ENCODE measurements at places on chromosomes 2 and 18. TPM values are rescaled to one million over a fixed set of nuclear protein-coding genes. Genes with fewer than 3 reads are reported as not detected.

TGFBRAP1 gene
- total RNA-seq, result 32.6 TPM

SERPINB7 gene
- 0.36 TPM for total RNA-seq

CPO gene
- not detected for total RNA-seq

NOSTRIN gene
- total RNA-seq, result 1.4 TPM

VPS54 gene
- 20.6 TPM for total RNA-seq

CFAP65 gene
- total RNA-seq, result not detected

TSPYL6 gene
- not detected for total RNA-seq

CACNB4 gene
- 4.3 TPM for total RNA-seq

GRCh38 chr18:58609536-58609993 lies 19.3 kb downstream of the ALPK2 start:
- DNase-seq, result no peak
- H3K27ac ChIP-seq, result no peak overlapping the region
- no peaks in the 10 kb centered on the region for H3K36me3 ChIP-seq
- H3K4me3 ChIP-seq, result no peak overlapping the region
- H3K27me3 ChIP-seq, result no peaks in the 10 kb centered on the region
- H3K4me1 ChIP-seq, result peaks cover 15% of the 10 kb centered on the region

DNA sequence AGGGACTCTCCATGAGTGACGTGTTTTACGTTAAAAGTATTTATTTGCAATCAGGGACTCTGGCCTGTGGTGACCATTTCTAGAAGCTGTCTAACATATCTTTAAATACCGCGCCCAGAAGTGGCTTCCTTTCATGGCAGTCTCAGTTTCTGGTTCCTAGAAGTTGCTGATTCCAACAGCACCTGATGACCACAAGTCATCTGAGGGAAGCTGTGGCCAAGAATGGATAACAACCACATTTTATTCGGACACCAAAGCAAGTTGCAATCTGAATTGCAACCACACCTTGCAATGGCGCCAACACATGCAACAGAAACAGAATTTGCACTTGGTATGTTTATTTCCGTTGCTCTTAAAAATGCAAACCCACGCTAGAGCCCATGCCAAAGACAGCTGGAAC lies 33.1 kb downstream of the MEX3C start:
- no peaks in the 10 kb centered on the region for H3K27me3 ChIP-seq
- no peak overlapping the region for H3K4me3 ChIP-seq
- DNase-seq, result no peak
- no peaks in the 10 kb centered on the region for H3K4me1 ChIP-seq
- H3K27ac ChIP-seq, result no peak overlapping the region

DNA sequence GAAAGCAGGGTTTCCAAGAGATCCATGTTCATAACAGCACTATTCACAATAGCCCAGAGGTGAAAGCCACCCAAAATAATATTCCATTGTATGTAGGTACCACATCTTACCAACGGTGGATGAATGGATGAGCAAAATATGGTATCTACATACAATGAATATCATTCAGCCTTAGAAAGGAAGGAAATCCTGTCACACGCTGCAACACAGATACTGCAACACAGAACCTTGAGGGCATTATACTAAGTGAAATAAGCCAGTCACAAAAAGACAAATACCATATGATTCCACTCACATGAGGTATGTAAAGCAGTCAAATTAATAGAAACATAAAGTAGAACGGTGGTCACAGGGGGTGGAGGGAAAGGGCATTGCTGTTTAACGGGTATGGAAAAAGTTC lies 155.7 kb downstream of the DTNB start:
- no peaks in the 10 kb centered on the region for H3K36me3 ChIP-seq
- H3K4me1 ChIP-seq, result peaks cover 18% of the 10 kb centered on the region

- DNase-seq, result peak; percentile 94
- H3K27me3 ChIP-seq, result no peaks in the 10 kb centered on the region
- peaks cover 21% of the 10 kb centered on the region for H3K4me1 ChIP-seq
- H3K27ac ChIP-seq, result no peak overlapping the region
- no peak overlapping the region for H3K4me3 ChIP-seq
These were observed 8.4 kb downstream of the TMEM247 start for GRCh38 chr2:46487667-46488335.

DNA sequence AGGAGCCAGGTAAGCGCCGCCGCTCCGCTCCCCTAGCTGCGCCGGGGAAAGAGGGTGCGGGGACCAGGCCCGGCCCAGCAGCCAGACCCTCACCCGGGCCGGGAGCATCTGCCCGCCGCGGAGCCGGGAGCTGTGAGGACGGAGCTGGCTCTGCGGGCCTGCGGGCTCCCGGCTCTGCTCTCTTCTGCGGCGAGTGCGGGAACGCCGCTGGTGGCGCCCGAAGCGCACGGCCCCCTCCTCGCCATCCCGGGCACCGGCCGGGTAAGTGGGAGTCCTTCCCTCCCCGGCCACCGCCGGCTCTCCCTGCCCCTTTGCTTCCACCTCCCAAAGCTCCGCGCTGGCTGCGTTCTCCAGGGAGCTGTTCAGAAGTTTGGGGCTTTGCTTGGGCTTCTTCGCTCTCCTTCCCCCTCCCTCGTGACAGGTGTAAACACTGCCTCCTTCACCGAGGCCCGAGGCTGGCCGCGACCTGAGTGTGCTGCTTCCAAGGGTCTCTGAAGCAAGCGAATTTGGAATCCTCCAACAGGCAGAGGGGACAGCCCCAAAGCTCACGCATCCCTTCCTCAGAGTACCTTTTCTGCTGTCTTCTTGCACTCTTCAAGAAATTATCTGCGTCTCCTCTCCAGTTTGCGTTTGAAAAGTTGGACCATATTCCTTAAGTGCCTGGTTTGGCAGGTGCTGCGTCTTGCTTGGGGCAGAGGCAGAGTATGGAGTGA lies 632 bp downstream of the AFTPH start:
- H3K4me3 ChIP-seq, result peak overlapping the region; percentile 89
- H3K27ac ChIP-seq, result peak overlapping the region; percentile 76
- DNase-seq, result peak; percentile 77
- H3K27me3 ChIP-seq, result peaks cover 5% of the 10 kb centered on the region

DNA sequence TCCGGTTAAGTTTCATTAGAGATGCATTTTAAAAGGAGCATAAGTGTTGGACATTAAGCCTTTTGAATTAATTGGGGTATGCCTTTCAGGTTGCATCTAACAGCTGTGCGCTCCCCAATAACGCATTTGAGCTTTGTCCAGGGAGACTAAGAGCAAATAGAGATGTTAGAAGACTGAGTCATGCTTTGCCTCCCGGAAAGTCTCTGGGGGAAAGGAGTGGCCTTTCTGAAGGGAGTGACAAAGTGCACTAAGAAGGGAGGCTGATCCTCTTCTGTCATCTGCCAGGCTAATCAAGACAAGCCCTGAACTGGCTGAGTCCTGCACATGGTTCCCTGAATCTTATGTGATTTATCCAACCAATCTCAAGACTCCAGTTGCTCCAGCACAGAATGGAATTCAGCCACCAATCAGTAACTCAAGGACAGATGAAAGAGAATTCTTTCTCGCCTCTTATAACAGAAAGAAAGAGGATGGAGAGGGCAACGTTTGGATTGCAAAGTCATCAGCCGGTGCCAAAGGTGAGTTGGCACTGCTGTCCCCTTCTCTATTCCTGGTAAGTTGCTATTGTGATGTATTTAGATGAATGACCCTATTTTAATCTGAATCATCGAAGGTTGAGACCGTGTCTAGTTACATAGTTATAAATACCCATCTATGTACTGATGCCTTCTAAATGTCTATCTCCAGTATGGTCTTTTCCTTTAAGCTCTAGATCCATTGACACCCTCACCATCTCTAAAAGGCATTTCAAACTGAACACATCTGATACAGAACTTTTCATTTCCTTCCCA lies 12.1 kb downstream of the TTL start:
- H3K4me3 ChIP-seq, result no peak overlapping the region
- peaks cover 12% of the 10 kb centered on the region for H3K4me1 ChIP-seq
- H3K27ac ChIP-seq, result peak overlapping the region; percentile 9
- no peaks in the 10 kb centered on the region for H3K27me3 ChIP-seq
- DNase-seq, result peak; percentile 90

GRCh38 chr2:112216167-112216566 lies 38.7 kb downstream of the ZC3H8 start:
- H3K4me1 ChIP-seq, result no peaks in the 10 kb centered on the region
- H3K27me3 ChIP-seq, result no peaks in the 10 kb centered on the region
- H3K27ac ChIP-seq, result no peak overlapping the region
- H3K4me3 ChIP-seq, result no peak overlapping the region

DNA sequence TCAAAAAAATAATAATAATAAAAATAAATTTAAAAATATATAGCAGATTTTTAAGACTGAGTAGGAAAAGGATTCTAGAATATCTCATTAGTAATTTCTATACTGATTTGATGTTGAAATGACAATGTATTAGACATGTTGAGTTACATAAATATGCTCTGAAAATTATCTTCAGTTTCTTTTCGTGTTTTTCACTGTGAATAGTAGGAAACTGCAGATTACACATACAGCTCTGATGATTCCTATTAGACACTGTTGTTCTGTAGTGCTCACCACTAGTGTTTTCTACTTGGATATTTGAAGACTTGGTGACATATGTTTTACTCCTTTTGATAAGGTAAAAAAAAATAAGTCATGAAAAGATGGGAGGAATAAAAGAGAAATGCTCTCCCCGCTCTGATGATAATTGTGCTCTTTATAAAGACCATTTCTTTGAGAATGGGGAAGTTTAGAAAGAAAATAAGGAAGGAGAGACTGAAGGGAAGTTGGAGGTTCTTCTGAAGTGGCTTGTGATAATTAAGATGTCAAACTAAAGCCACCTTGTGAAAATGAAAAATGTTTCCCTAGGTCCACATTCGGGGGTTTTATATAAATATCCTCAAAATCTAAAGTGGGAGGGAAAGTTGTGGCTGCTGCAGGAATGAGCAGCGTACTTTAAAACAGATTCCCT lies 52.9 kb downstream of the SLC9A2 start:
- no peak overlapping the region for H3K27ac ChIP-seq
- no peak overlapping the region for H3K4me3 ChIP-seq
- H3K36me3 ChIP-seq, result no peaks in the 10 kb centered on the region
- DNase-seq, result peak; percentile 44
- H3K27me3 ChIP-seq, result no peaks in the 10 kb centered on the region
- no peaks in the 10 kb centered on the region for H3K4me1 ChIP-seq

GRCh38 chr2:64699712-64700111 lies 46.0 kb upstream of the SERTAD2 start:
- peaks cover 52% of the 10 kb centered on the region for H3K4me1 ChIP-seq
- H3K27ac ChIP-seq, result peak overlapping the region; percentile 85
- H3K27me3 ChIP-seq, result no peaks in the 10 kb centered on the region
- H3K36me3 ChIP-seq, result no peaks in the 10 kb centered on the region
- DNase-seq, result no peak

DNA sequence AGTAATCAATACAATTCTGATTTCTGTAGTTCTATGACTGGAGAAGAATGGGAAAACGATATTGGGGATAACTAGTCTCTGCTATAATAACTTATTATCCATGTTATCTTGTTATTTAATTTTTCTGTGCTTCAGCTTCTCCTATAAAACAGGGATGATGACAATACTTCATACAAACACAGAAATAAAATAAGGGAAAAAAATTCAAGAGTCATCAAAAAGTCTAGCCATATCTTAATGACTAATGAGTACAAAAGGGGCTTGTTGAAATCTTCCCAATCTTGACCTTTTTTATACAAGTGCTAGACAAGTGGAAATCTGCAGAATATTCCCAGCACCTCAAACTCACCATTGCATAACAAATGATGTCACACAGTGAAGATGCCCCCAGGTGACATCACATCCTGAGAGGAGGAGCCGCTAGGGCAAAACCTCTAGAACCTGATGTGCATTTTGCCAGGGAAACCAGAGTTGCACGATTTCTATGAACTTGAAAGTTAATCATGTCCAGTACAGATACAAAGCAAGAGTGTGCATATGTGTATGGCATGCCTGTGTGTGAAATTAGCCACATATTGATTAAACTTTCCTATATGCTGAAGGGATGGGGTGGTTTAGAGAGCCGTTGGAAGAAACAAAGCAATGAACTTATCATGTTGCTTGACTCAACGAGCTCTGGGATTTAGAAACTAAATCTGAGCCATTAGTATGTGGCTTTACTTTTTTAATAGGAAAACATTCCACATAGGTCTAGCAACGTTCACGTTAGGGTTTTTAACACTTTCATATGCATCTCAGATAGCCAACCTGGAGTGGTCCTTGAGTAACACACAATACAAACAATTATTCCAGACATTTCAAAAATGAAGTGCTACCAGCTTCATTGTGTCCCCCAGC lies 278.9 kb downstream of the SLC4A3 start:
- no peak overlapping the region for H3K27ac ChIP-seq
- no peak for DNase-seq

GRCh38 chr2:28704621-28705020 lies 47.0 kb upstream of the PPP1CB start:
- peaks cover 7% of the 10 kb centered on the region for H3K4me1 ChIP-seq
- no peaks in the 10 kb centered on the region for H3K27me3 ChIP-seq
- no peak overlapping the region for H3K27ac ChIP-seq
- H3K36me3 ChIP-seq, result no peaks in the 10 kb centered on the region
- no peak for DNase-seq
- H3K4me3 ChIP-seq, result no peak overlapping the region

DNA sequence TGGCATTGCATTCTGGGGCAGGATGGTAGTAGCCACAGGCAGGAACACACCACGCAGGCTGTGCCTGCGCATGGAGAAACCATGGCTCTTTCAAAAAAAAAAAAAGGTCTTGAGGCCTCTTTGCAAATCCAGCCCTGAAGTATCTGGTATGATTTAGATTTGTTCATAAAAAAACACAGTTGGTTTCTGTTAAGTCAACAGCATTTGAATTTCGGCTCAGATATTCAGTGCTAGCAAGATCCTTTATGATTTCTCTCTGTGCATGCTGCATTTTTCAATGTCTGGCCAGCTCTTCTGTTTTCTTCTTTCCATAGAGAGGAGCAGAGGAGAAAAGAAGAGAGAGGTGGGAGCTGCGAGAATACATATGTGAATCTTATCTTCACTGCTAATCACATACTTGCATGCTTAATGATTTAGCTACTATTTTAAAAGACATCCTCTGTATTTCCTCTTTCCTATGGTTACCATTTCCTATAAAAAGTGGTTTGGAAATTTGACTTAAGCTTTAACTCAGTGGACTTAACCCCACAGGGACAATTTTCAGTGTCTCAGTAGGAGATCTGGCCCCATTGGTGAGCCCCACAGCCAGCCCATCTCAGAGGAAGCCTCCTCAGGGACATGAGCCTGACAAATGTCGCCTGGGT lies 214.3 kb upstream of the APCDD1 start:
- DNase-seq, result no peak
- H3K27me3 ChIP-seq, result no peaks in the 10 kb centered on the region
- H3K36me3 ChIP-seq, result no peaks in the 10 kb centered on the region
- no peak overlapping the region for H3K27ac ChIP-seq

Data from osteoblast (primary cell).